ENCODE measurements at places on chromosomes 1 and 21.

DNA sequence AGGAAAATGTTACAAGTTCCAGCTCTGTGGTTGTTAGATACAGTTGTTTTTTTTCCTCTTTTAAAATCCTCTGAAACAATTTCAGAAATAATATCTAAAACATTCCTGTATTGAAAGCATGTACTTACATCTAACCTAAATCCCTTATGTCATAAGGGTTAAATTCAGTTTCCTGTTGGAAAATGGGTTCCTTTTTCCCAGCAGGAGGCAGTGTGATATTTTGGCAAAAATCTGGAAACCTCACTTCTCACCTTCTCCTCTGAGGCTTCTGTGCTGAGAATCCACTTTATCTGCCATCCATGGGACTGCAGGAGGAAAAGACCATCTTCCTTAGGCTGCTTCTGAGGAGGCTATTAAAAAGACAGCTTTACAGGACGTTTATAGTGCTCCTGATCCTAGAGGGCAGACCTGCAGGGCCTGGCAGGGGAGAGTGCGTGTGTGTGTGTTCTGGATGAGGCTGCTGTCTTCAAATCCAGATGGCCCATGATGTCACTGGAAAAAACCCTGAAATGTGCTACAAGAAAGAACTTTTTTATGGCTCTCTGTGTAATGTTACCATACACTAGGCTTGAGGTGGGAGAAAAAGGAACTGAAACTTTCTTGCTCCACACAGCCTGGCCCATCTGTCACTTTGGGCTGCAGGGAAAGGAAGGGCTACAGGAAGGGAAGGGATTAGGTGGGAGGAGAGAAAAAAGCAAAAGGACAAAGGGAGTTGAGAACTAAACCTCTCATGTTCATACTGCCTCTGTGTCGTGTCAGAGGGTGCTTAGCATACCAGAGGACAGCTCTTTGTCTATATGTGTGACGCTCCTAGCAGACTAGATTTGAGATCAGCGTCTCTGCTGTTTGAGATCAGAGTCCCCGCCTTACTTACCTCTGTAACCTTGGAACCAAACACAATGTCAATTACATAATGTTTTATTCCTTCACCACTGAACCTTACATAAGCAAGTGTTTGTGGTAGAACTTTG lies 379.2 kb upstream of the SPAG17 start:
- peak; percentile 57 for DNase-seq

DNA sequence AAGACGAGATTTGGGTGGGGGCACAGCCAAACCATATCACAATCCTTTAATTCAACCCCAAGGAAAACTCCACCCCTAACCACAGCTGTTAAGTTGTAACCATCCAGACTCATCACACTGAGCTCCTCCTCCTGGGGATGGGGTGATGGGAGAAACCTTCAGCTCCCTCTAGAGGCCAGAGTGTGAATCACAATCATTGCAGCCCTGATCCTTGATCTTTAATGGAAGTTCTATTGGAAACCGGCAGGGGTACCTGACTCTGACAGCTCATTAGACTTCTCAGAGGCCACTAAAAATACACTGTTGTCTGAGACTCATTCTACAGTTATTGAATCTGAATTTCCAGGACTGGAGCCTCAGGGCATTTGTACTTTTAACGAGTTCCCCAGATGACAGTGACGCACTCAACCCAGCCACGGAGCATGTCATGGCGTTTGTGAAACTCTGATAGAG lies 127.2 kb downstream of the IGSF21 start:
- DNase-seq, result no peak

DNA sequence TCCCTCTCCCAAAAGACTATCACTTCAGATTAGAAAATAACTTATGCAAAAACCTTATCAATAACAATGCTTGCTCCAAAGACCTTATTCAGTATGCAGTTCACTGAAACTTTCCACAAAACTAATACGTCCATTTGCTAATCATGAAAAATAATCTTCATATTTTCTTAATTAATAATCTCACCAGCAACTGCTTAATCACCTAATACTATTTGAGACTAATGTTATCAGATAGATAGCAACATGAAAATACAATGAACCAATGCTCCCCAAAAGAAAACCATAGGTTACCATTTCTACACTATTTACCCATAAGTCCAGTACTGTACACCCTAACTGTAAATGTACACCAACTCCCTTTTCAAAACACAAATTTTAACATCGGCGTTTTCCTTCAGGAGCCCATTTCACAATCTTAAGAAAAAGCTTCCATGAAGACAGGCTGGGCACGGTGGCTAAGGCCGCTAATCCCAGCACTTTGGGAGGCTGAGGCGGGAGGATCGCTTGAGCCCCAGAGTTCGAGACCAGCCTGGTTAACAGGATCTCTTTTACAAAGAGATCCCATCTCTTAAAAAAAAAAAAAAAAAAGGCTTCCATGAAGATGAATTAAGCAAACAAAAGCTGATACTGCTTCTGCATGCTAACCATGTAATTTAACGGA lies 1.7 kb downstream of the GNB1 start:
- no peak for DNase-seq

DNA sequence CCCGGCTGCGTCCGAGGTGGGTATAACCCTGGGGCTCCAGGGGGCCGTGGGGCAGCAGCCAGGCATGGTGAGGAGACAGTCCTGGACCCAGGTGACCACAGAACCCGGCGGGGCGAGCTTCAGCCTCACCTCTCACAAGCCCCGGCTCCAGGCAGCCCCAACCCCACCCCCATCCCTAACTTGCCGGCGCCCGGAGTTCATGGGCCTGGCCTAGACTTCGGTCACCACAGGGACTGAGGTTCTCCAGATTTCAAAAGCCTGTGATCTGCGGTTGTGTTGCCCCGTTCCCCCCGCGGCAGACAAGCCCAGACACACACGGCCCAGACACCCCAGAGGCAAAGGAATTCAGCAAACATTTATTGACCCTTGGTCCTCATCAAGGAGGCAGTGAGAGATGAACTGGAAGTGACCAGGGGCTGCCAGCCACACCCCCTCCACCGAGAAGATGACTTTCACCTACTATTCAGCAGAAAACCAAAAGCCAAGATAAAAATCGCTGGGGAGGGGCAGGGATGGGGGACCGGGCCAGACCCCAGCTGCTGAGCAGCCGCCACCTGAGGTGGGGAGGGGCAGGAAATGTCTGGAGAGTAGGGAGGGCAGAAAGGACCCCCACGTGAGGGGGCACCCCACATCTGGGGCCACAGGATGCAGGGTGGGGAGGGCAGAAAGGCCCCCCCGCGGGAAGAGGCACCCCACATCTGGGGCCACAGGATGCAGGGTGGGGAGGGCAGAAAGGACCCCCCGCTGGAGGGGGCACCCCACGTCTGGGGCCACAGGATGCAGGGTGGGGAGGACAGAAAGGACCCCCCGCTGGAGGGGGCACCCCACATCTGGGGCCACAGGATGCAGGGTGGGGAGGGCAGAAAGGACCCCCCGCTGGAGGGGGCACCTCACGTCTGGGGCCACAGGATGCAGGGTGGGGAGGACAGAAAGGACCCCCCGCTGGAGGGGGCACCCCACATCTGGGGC lies 3.9 kb downstream of the HES4 start:
- DNase-seq, result no peak

DNA sequence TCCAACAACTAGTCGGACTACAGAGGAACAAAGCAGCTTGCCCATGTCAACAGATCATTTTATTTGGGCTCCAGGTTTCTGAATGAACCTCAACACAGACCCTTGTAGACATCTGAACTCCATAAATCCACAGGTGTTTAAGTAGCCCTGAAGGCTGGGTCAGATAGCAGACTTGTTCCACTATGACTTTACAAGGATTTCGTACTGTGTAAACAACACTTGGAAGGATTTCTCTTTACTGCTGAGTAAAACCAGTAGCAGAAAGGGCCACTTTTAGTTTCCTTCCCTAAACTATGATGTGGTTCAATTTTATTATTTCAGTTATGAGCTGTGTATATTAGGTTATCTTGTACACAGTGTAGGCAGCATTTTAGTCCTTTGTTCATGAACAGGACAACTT lies 316.4 kb upstream of the ADGRL2 start:
- DNase-seq, result no peak

DNA sequence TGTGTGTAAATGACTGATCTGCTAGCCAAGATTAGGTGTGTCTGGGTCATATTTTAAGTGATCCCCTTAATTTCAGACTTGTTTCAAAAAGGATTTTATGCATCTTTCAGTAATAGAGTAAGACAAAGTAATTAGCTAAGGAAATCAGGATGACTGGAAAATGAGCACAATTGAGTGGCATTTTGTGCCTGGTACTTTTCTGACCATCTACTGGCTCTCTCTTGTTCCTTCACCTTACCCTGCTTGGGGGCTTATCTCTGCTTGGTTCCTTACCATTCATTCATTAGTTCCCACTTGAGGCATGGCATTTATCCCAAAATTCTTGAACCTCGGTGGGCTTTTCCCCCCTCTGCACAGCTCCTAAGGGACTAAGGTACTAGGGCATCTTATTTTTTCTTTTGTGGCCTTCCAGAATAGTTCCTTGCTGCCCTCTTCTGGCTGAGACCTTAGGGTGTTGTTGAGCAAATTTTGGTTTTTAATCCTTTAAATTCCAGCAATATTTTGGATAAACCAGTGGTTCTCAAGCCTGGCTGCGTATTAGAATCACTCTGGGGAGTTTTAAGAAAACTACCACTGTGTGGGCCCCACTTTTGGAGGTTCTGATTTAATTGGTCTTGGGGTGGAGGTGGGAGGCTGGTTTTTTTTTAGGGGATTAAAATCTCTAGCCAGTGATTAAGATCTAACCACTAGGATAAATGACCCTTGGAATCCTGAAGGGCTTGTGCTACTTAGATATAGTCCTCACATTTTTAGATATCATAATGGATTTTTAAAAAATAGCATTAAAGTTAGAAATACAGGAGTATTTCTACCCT lies 50.8 kb downstream of the HS2ST1 start:
- no peak for DNase-seq

- no peak for DNase-seq
Observed at GRCh38 chr1:238898856-238899255, 487.5 kb upstream of the CHRM3 start.

DNA sequence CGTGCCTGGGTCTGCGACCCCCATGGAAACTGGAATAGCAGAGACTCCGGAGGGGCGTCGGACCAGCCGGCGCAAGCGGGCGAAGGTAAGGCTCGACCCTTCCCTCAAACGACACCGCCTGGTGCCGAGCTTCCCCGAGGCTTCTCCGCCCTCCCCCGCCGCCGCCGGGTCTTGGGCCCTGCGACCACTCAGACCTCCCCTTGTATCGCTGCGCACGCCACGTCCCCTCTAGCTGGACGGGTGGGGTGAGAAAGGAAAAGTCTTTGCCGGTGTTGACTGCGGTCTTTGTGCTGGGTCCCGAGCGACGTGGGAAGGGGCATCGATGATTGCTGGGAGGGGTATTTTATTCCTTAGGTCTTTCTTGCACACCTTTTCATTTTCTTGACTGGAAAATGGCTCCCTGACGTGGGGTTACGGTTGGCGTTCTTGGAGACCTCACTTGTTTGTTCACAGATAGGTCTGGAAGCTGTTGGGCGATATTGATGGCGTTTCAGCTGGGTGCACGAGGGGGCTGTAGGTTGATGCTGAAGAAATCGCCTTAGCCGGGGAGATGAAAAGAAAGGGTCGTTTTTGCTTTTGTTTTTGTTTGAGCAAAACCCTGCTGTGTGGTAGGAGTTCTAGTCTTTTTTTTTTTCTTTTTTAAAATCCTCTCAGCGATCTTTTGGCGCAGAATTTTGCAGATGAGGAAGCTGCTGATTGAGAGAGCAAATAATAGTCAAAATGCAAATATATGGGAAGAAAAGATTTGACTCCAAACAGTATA lies 776 bp downstream of the KDM1A start:
- peak; percentile 64 for DNase-seq

DNA sequence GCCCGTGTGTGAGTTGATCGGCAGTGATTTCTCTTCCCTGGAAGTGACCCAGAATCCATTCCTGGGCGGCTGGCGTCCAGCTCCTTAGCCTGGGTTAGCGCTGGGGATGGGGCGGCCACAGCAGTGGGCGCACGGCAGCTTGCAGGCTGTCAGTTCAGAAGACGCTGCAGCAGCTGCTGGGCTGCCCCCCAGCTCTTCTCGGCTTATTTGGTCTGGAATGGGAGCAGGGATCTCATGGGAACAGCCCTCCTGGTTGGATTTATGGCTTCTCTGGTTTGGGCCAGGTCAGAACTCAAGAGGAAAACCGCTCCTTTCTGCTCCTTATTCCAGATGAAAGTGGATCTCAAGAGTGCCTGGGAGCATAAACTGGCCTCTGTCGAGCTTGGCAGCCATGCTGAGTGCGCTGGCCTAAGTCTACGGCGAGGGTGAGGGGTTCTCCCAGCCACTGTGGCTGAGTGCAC lies 148.2 kb downstream of the PRDM16 start:
- DNase-seq, result no peak

DNA sequence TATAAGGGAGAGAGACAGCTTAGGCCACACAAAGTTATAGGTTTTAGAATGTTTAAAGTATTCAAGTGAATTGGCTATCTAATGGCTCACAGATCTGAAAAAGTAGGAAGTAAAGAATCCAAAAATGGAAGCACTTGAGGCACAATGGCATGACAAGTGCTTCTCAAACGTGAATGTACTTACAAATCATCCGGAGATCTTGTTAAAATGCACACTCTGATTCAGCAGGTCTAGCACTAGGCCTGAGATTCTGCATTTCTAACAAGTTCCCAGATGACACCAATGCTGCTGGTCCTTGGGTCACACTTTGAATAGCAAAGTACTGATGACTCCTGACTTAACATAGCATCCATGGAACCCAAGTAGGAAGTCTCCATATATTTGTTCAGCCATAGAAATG lies 20.9 kb upstream of the AGL start:
- DNase-seq, result no peak

GRCh38 chr1:28516518-28516956 lies 10.7 kb downstream of the RCC1 start:
- no peak for DNase-seq

GRCh38 chr1:180210008-180210620 lies 19.9 kb upstream of the LHX4 start:
- no peak for DNase-seq

DNA sequence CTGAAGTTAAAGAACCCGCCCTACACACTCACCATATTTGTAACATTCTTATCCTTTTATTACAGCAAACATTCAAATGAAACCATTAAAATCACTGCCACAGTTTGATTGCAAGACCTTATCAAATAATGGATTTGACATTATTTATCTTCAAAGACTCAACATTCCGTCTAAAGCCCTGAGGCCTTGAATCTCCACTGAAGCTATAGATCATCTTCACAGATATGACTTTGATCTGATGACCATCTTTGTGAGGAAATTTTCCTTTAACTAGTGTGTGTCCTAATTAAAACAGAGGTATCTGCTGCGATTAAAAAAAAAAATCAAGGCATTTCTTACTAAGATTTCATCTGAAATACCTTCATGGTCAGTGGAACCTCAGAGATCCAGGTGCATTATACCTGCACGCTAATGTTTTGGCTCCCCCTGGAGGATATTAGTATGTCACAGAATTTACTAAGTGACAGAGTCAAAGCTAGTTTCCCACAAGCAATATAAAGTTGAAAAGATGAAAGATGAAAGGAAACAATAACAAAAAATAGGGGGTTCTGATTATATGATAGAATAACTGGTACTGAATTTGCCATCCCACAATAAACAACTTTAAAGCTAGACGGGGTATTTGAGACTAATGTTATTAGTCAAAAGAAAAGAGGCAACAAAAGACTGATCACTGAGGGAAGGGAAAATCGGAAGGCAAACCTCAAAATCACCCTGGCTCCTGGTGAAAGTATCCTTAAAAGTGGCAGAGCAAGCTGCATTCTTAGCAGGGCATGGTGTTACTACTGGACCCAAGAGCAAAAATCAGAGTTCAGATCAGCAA lies 923.4 kb downstream of the NCAM2 start:
- DNase-seq, result no peak

- no peak for DNase-seq
Observed at GRCh38 chr1:19433719-19433998, 51.7 kb downstream of the CAPZB start.

- DNase-seq, result no peak
Observed at GRCh38 chr1:15705184-15705566, 21.1 kb downstream of the PLEKHM2 start.

- DNase-seq, result no peak
Observed at GRCh38 chr1:180932378-180932777, 19.7 kb downstream of the KIAA1614 start.

Data from left hindlimb (tissue), 1 donor.